ENCODE measurements at places on chromosomes 2 and 18.

DNA sequence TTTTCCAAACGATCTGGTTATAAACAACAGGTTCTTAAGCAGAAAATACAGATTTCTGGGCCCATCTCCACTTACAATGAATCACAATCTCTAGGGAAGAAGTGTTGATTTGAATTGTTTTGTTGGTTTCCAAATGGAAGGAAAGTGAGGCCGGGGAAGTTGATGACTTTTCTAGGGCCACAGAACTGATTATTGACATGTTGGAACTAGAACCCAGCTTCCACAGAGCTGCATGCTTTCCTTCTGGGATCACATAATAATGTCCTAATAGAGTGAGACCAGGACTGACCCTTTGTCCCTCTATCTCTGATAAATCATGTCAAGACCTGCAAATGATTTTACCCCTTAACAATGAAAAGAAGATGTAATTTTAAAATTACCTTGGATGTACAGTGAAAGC lies 332.2 kb downstream of the OSR1 start:
- DNase-seq, result no peak

DNA sequence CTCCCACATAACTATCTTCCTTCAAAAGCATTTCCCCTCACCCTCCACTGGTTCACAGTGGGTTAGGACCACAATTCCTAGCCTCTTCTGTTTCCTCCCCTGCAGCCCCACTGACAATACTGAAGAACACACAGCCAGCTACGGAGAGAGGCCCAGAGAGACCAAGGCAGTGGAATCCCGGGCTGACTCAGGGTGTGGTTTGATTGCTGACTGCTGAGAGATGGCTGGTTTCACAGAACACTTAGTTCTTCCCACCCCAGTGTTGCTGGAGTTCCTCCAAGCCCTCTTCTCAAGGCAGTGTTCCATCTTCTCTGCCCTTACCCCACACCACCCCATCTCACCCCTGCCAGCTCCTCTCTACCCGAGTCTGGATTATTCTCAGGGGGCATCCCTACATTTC lies 43.3 kb upstream of the ZFP36L2 start:
- no peak for DNase-seq

DNA sequence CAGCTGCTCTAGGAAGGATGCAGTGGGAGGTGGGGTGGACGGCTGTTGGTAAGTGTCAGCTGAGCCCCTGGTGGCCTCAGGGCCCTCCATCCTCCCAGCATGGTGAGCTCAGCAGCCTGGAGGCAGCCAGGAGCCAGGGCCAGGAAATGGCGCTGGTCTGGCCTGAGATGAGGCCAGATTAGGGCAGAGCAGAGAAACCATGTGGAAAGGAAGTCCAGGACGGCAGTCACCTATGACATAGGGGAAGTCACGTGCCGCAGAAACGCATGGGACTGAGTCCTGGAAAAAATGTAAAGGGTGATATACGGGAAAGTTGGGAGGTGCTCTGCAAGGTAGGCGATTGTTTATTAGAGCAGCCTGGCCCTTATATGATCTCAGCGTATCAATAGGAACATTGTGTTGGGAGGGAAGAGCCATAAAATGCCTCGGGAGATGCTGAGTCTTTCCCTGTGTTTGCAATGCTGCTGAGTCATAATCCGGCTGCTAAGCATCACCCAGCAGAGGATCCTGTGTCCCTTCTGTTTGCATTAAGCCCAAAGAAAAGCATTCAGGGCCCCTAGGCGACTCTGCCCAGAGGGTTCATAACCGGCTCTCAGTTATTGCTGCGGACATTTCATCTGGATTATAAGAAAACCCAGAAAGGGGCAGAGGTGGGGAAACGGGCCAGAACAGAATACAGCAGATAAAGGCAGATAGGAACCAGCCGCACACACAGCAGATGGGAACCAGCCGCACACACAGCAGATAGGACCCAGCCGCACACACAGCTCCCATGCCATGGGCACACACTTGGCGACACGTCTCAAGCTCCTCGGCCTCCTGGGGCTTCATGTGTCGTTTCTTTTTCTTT lies 30.3 kb upstream of the B3GNT7 start:
- no peak for DNase-seq

GRCh38 chr18:73047688-73048087 lies 179.9 kb upstream of the NETO1 start:
- DNase-seq, result no peak

GRCh38 chr2:31294196-31294595 lies 60.2 kb downstream of the EHD3 start:
- no peak for DNase-seq

DNA sequence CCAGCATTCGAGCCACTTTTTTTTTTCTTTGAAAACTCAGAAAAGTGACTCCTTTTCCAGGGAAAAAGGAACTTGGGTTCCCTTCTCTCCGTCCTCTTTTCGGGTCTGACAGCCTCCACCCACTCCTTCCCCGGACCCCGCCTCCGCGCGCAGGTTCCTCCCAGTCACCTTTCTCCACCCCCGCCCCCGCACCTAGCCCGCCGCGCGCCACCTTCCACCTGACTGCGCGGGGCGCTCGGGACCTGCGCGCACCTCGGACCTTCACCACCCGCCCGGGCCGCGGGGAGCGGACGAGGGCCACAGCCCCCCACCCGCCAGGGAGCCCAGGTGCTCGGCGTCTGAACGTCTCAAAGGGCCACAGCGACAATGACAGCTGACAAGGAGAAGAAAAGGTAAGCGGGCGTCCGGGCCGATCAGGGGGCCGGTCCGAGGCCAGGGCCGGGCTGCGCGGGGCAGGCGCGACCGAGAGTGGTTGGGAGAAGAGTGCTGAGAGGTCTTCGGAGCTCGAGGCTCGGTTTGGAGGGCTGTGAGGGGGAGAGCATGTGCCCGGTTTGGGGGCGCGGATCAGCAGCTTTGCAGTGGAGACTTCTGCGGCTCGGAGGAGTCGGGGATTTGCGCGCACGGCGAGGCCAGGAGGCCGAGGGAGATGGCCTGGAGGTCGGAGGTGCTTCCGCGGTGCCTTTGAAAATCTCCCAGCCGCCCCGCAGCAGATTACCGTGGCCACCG lies 502 bp downstream of the EPAS1 start:
- peak; percentile 14 for DNase-seq

- DNase-seq, result peak; percentile 17
Observed at GRCh38 chr2:233867993-233868532, at the start of gene MSL3B. MSL3B (minus strand) TSS chr2:233868386.

- DNase-seq, result no peak
Observed at GRCh38 chr2:239000089-239000488, 152.2 kb downstream of the TWIST2 start.

GRCh38 chr2:9910699-9911098 lies 40.8 kb upstream of the GRHL1 start:
- no peak for DNase-seq

DNA sequence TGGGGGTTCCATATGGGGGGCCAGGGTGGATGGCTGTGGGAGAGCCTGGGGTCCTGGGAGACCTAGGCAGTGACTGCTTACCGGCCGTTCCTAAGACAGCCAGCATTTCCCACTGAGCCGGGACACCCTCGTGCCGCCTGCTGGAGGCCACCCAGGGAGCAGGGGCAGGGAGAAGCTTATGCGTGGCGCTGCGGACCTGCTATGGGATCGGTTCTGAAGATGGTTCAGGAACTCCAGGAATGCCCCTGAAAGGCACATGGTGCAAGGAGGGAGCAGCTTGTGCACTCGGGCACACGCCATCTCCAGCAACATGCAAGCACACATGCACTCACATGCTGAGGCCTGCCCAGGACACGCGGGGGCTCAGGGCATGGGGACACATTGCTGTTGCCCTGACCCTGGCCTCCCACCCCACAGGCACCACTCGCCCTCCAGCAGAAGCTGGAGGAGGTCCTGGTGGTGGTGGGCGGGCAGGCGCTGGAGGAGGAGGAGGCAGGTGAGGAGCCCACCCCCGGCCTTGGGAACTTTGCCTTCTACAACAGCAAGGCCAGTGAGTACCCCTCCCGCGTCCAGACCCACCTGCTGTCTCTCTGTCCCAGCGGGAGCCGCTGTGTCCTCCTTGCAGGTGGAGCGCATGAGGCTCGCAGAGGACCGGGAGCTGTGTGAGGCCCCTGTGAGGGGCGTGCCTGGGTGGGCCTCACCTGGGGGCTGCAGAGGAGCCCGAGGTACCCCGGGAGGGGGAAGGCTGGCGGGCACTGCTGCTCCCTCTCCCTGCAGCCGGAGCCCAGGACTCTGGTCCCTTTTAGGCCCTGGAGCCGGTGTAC lies 4.1 kb downstream of the KLHL30 start:
- DNase-seq, result no peak

GRCh38 chr2:33214857-33215256 lies 261.6 kb upstream of the RASGRP3 start:
- no peak for DNase-seq

DNA sequence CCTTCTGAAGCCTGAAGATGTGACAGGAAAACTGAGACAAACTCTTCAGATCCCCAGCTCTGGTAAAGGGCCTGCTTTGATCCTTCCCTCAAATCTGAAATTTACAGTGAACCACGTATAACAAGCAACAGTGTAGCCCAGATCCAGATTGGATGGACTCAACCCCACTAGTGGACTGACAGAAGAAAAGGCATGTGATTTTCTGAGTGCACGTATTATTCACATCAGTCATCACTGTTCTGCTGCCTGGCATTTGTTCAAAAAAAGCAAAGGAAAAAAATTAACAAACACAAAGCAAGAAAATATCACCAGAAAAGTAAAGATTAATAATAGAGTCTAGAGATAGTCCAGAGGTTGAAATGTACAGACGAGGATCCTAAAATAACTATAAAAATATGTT lies 87.6 kb downstream of the CYRIA start:
- no peak for DNase-seq

DNA sequence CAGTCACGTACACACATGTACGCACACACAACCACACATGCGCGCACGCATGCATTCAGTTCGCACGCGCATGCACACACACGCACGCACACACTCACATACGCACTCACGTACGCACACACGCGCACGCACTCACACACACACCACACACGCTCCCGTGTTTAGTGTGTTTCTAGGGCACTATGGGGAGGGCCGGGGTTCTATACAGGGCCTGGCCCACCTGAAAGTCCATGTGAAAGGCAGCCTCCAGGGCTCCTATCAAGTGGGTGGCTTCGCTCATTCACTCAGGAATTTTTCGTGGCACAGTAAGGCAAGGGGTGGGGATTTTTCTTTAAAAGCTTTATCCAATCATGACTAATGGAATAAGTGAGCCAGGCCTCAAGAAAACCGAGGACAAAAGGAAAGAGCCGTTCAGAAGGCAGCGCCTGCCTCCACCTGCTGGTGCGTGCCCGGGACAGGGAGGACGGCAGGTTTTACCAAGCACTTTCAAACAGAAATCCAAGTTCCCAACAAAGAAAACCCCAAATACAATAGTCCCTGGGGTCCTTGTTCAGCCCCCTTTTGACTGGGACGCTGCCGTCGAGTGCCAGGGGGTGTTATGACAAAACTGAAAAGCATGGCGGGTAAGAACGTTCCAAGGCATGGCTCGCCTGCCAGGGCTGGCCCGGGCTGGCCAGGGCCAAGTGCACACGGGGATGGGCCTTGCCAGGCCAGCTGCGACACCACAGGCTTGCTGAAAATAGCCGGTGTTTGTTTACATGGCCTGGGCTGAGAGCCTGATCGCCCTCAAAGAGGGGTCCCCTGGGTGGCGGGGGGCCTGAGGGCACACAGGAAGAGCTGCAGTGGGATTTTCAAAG lies 110.0 kb downstream of the HDAC4 start:
- no peak for DNase-seq

DNA sequence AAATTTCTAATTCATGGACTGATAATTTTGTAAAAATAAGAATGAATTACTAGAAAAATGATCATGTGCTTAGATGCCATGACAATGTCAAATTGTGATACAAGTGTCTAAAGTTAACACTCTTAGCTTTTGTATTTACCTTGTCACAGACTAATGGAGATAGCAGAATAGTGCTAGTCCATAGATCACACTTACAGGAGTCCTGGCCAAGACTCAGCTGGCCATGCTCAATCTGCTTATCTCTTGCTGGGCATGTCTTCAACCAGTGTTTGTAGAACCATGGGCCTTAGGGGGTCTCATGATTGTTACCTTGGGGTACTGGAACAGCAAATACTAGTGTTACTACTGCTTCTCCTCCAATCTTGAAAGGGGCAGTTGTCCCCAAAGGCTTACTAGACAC lies 44.0 kb downstream of the TET3 start:
- DNase-seq, result no peak

- no peak for DNase-seq
Observed at GRCh38 chr2:59938181-59938580, 615.3 kb downstream of the BCL11A start.

DNA sequence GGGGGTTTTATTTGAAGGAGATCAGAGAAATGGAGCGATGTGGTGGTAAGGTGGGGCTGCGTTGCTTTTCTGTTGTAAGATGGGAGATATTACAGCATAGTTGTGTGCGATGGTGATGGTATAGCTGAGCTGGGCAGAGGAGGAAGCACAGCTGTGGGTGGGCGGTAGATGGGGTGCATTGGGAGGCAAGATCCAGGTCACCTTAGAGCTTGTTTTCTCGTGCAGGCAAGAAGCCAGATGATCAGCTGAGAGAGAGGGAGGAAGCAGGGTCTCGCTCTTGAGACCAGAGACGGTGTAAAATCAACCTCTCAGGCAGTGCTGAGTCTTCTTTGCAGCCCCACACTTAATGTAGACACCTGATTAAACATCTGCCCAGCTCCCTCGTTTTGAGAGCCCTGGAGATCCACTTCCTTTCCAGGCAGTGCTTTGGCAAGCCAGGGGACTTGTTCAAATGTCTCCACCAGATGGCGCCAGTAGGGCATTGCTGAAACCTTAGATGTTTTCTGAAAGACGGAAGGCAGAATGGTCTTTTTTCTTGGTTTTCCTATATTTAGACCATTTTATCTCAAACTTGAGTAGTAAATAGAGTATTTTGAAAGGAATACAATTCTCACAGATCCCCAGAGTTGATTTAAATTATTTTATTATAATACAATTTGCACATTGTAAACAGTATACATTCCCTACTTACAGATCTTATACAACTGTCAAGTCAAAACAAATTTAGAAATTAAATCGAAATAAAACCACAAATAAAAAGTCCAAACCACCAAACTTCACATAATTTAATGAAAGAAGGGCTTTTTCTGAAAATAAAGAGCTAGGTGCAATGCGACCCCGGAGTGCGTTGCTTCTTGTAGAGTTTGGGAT lies 21.1 kb upstream of the LYPD6B start:
- DNase-seq, result peak; percentile 56

GRCh38 chr2:110805894-110806452 lies 73.6 kb downstream of the ACOXL start:
- no peak for DNase-seq

DNA sequence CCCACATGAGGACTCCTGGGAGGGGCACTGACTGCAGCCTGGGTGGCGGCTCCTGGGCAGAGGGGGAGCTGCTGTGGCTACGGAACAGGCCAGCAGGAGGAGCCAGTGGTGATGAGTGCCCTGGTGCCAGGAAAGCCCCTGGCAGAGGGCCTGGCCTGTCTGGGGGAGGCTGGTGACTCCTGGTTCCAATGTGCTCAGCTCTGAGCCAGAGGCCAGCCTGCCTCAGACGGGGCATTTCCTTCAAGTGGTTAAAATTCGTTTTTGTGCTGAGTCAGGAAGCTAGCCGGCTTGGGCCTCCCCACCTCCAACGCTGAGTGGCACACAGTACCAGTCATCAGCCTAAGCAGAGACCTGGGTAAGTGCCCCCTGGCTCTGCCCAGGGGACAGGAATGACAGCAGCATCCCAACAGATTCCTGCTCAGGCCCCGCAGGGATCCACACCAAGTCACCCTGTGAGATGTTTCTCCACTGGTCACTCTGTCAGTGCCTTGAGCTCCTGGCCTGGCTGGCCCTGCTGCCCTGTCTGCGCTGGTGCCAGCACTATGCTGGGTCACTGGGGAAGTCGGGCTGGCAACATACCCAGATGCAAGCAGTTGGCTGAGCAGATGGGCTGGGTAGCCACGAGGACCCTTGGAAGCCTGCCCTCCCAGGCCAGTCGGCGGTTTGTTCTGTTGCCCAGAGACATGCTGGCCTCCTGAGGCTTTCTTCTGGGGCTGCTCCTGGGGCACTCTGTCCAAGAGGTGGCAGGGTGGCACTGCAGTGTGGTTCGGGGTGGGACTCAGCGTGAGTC lies 7.1 kb upstream of the KLF11 start:
- DNase-seq, result no peak
